ENCODE measurements at places on chromosomes 13 and 19.

- peak; percentile 71 for DNase-seq
Observed at GRCh38 chr19:18340990-18341868, 831 bp downstream of the PGPEP1 start.

GRCh38 chr19:16897856-16898161, 9.0 kb downstream of the F2RL3 start:
- DNase-seq, result no peak

DNA sequence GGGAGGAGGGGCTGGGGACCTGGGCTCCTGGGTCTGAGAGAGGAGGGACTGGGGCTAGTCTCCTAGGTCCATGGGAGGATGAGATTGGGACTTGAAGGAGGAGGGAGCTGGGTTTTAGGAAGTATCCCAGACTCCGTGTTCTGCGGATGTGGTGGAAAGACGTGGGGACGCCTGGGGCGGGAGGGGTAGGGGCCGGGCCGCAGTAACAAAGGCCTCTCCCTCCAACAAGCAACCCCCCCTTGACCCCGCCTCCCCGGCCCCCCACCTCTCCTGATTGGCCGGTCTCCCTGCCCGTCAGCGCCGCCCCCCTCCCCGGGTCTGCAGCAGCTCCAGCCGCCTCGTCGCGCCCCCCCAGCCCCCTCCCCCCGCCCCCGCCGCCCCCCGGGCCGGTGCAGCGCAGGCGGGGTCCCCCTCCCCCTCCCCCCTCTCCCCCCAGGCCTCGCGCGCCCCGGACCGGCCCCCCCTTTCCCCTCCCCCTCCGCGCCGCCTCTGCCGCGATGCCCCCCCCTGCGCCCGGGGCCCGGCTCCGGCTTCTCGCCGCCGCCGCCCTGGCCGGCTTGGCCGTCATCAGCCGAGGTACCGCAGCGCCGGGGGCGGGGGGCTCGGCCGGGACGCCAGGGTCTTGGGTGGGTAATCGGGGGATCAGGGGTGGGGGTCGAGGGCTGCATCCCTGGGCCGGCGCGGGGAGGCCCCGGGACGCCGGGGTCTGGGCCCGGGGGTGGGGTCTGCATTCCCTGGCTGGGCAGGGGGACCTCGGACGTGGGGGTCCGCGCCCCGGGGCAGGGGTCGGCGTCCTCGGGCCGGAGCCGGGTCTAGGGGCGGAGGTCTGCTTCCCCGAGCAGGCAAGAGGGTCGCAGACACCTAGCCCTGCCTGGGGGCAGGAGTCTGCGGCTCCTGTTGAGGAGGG, at the start of gene IGLON5:
Gene IGLON5 (plus strand): TSS at position 294 of the 907 bp plus-strand sequence. CDS start 204 bp downstream, at position 498.
- no peak for DNase-seq

- DNase-seq, result peak; percentile 55
Observed at GRCh38 chr13:21557995-21558394, 46.0 kb downstream of the MICU2 start.

DNA sequence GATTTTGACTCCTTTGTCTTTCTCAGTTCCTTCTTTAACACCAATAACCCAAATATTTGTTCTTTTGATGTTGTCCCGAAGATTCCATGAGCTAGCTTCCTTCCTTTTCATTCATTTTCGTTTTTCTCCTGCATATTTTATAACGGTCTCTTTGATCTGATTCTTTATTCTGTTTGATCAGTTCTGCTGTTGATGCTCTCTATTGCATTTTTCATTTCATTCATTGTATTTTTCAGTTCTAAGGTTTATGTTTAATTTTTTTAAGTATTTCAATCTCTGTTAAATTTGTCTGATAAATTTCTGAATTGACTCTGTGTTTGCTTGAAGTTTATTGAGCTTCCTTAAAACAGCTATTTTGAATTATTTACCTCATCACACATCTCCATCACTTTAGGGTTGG, 68.4 kb upstream of the LRCH1 start:
- no peak for DNase-seq

- DNase-seq, result no peak
Observed at GRCh38 chr13:94479616-94480015, at the start of gene DCT. TSS of gene DCT (minus strand) at chr13:94479682. CDS start at chr13:94479255, 427 bp downstream.

- DNase-seq, result no peak
Observed at GRCh38 chr13:29457299-29457698, 138.2 kb downstream of the SLC7A1 start.

GRCh38 chr13:48317511-48318376, 14.2 kb downstream of the RB1 start:
- DNase-seq, result no peak

DNA sequence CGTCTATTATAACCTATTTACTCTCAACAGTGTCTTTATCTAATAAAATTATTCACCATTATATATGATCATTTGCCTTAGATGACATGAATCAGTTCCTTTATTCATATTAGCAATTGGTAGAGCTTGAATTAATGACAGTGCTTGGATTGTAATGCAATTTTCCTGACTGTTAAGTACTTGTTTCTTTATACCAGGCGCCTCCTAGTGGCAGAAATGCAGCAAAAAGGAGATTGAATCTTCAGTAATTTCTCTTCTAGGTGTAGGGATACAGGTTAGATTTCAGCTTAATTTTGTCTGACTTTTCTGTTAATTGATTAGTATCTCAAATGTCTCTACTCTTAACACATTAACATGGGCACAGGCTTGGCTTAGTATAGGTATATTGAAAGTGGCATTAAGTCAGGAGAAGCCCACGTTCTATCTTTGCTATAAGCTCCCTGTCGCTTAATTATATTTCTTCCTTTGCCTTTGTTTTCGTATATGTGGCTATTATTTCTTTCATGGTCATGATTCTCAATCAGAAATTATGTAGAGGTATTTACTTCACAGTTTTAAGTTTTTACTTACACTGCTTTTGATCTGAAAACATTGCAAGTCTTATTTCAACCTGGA, 9.1 kb upstream of the LHFPL6 start:
- peak; percentile 58 for DNase-seq

GRCh38 chr19:5987077-5987818, 9.3 kb upstream of the RANBP3 start:
- DNase-seq, result peak; percentile 82

DNA sequence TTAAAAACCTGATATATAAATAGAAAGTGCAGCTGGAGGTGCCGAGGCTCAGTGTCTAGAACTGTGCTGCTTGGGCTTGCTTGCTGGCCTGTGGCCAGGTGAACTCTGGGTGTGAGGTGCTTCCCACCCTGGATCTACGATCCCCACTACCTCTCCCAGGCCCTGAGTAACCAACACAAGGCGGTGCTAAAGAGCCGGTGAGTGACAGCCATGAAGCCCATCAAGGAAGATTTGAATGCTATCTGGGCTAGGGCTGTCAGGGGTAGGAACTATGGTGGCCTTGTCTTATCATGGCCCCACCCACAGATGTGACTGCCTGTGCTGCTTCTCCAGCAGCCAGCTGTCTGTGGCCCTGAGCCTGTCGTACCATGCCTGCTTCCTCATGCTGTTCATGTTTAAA, 25.6 kb upstream of the ZNF91 start:
- DNase-seq, result no peak

DNA sequence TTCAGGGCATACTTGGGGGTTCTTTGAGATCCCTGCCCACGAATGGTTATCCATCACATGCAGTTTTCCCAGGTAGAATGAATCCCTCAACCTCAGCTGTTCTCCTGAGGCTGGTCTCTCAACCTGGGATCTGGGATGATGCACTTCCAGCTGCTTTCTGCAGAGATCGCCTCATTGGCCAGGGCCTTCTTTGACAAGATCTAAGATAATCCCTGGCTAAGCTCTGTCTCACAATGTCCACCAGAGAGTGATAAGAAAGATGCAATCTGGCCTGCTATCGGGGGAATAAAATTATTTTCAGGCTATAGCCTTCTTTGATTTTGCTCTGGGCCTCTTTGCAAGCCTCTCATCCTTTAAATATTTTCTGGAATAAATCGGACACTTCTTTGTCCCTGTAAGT, 1021.1 kb downstream of the EFNB2 start:
- DNase-seq, result no peak

DNA sequence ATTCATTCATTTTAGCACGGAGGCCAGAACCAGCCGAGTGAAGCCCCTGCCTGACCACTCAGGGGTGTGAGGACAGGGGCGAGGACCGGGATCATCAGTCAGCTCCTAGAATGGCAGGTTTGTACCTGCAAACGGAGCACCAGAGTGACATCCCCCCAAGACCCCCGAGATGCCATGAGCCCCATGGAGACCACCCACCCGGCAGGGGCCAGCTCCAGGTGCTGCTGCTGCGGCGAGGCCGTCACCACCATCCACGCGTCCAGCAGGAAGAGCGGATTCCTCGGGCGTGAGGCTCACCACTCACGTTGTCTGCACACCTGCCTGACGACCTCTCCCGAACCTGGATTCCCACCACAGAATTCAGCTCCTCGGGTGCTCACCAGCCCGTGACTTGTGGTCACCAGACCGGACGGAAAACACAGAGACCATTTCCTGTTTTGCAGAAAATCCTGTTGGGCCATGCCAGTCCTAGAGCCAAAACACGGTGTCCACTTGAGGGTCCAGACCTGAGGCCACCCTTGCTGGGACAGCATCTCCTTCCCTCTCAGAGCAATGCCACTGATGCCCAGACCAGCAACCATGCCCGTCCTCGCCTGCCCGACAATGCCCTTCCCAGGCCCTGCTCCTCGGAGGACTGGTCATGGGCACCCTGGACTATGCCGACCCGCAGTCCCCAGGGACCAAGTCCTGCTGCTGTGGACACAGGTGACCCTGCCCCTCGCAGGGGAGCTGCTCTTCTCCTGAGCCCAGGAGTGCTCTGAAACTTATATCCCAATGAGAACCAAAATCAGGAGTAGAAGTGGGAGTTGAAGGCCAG, 74.2 kb downstream of the RASA3 start:
- DNase-seq, result no peak

DNA sequence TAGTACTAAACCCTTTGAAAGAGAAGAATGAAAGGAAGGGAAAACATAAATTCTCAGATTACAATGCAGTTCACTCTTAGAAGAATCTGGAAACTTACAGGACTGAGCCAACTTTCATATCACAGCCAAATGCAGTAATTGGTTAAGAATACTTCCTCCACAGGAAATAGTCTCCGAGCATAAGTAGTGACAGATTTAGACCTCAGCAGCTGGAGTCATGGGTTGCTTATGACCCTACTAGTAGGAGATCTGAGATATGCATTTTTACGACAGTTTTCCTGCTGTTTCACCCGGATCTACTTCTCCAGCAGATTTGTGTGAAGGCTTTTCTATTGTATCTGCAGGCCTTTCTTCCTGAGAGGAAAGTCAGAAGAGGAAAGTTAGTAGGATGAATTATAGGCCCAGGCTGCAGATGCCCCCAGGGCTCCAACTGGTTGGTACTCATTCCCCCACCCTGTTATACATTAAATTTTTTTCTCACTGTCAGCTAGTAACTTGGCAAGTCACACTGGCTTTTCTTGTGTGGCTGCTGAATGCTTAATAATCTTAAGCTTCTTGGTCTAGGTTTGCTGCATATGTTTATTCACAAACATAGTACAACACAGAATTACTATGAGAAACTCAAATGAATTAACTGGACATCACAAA, 1241.5 kb upstream of the MIR17HG start:
- DNase-seq, result no peak

DNA sequence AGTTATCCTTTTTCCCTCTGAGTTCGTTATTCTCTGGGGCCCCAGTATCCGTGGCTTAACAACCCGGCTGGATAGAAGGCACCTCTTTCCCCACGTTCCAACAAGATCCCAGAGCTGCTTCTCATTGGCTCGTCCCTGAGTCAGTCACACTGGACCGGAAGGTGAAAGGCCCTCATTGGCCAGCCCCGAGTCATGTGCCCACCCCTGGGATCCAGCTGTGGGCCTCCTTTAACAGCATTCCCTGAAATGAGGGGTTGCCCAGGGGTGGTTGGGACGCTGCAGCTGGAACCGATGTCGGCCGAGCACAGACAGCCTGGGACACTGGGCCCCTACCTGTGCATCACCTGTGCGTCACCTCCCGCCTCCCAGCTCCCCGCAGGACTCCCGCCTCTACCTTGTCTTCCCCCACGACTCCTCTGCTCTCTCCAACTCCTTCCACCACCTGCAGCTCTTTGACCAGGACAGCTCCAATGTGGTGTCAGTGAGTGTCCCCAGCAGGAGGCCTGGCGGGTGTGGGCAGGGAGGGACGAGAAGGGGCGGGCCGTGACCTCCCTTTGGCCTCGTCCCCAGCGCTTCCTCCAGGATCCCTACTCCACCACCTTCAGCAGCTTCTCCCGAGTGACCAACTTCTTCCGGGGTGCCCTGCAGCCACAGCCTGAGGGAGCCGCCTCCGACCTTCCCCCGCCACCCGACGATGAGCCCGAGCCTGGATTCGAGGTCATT, 4.3 kb downstream of the TBC1D17 start:
- no peak for DNase-seq

GRCh38 chr19:33781996-33782395, 14.7 kb upstream of the KCTD15 start:
- DNase-seq, result no peak

DNA sequence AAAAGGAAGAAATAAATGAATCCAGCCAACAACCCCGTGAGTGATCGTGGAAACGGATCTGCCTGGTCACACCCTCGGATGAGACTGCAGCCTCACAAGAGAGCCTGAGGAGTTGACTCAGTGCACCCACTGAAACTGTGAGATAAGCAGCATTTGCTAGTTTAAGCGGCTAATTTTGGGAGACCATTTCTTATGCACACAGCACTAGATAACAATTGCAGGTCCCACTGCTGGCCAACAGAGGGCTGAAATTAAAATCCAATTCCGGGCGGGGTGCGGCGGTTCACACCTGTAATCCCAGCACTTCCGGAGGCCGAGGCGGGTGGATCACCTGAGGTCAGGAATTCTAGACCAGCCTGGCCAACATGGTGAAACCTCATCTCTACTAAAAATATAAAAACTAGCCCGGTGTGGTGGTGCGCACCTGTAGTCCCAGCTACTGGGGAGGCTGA, 3.6 kb downstream of the UQCR11 start:
- DNase-seq, result no peak

DNA sequence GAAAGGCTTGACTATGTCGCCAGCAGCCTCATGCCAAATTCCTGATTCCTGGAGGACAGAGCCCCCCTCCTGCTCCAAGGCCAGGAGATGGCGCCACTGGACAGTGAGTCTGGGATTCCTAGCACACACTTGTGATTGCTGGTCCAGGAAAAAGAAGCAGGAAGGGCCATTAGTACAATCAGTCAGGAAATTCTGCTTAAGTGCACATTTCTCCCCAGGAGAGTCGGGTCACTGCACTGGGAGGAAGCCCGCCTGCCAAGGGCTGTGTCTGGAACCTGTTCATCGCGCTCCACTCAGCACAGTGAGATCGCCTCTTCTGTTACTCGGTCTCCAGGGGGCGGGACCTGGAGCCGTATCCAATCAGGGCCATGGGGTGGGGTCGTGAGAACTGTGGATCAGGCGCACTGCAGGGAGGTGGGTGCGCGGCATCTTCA, 65.1 kb downstream of the ZNF823 start:
- DNase-seq, result no peak

GRCh38 chr13:36531746-36532486, 99.6 kb downstream of the CCNA1 start:
- DNase-seq, result peak; percentile 30

Measured in KBM-7 (cell line).